ENCODE measurements at places on chromosomes 6 and 20.
A peak's percentile ranks its signal among the peaks of the same experiment; 100 is the strongest.

DNA sequence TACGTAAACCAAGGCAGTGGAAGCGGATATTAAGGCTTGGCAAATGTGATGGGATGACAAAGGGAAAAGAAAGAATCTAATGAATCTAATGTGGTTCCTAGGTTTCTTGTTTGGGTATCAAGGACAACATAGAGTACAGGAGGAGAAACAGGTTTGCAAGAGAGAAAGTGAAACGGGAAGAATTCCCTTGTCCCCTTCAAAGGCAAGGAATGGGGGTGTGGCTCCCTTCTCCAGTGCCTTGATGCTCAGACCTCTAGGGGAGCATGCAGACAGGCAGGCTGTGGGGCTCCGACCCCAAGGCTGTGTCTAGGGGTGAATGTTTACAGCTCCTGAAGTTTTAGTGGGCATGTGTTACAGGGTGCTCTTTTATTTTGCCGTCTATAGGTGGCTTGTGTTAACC, 317.5 kb upstream of the HSF2 start:
- DNase-seq: no peak

DNA sequence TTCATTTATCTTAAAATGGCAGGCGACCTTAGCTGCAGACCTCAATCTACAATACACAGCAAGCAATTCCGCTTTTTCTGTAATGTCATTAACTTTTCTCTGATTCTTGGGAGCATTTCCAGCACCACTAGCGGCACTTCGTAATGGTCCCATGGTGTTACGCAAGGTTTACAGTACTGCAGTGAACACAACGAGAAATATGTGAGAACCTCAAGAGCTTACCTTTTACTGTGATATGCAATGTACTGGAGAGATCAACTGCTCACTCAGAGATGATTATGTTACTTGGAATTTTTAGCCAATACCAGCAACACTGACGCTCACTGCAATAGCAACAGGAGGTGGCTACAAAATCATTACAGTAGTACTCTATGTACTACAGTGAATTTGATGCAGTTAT, 2.8 kb upstream of the CEP43 start:
- peak; percentile 31 for DNase-seq

GRCh38 chr6:138374815-138375214, 2.9 kb upstream of the SMIM28 start:
- DNase-seq: no peak

- DNase-seq: no peak
These were observed 1.6 kb upstream of the DBNDD2 start for GRCh38 chr20:45406260-45407066.

- DNase-seq: no peak
These were observed 619 bp downstream of the RREB1 start for GRCh38 chr6:7108196-7108963.

- DNase-seq: no peak
These were observed 601.2 kb upstream of the ARID1B start for GRCh38 chr6:156175971-156176421.

DNA sequence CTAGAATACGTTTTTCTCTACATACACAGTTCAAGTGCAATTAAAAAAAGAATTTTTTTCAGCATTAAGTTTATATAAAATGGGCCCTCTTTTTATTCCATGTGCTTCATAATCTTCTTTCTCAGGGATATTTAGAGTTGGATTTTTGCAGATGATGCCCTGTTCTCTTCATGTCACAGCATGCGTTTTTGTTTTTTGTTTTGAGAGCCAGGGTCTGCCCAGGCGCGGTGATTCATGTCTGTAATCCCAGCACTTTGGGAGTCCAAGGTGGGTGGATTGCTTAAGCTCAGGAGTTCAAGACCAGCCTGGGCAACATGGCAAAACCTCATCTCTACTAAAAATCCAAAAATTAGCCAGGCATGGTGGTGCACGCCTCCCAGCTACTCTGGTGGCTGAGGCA, 82.9 kb upstream of the PRND start:
- DNase-seq: no peak

DNA sequence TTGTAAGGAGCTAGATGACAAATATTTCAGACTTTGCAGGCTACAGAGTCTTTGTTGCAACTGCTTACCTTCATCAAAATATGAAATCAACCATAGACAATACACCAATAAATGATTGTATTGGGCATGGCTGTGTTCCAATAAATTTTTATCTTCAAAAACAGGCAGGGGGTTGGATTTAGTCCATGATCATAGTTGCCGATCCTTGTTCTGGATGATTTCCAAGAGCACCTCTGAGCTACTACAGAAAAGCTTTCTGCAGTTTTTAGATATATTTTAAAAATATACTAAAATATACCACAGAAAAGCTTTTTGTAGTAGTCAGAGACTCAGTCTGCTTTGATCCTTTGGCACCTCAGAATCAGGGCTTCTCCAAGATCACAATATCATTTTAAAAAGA, 145.0 kb downstream of the HTR1B start:
- no peak for DNase-seq

DNA sequence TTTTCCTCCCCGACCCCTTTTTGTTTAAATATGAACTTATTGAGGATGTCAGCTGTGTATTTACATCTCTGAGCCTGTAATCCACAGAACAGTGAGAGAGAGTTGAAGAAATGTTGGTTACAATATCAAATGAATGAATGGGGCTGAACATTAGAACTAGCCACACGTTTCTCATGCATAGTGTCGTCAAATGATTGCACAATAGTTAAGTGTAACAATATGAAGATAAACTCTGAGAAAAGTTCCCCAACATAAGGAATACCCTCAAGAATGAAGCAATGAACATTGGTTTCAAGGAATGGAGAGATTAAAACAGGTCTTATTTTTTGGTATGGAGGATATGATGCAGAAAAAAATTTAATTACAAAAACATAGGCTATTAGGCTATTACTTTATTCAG, 100.5 kb upstream of the DTNBP1 start:
- no peak for DNase-seq

DNA sequence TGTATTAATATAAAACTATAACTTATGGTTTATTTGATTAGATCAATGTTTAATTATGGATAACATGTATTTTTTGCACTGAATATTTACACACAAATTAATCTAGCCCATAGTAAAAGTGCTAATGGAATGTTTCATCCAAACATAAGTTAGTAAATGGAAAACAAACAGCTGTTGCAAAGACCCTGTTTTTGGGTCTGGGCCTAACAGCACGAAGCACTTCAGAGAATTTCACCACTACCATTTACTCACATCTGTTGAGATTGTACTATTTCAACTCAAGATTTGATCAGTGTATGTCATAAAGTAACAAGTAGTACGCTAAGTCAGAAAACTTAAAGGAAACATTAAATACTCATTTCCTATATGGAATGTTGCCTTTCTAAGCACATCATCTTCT, 359.6 kb downstream of the LAMA2 start:
- DNase-seq: no peak

DNA sequence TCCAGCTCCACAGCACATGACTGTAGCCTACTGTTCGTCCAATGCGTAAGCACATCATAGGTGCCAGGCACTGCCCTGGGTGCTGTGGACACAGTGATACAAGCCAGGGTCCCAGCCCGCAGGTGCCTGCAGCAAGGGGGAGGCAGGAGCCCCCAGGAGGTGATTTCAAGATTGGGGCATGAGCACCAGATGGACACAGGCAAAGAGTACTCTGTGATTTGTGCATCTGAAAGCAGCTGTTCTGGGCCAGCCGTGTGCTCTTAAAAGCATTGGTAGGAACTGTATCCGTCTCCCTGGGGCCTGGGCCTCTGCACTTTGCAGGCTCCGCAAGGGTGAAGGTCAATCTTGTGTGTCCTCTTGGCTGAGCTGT, 149.8 kb downstream of the SYCP2 start:
- DNase-seq: no peak

- DNase-seq: no peak
These were observed 65.4 kb downstream of the FILIP1 start for GRCh38 chr6:75428204-75428603.

DNA sequence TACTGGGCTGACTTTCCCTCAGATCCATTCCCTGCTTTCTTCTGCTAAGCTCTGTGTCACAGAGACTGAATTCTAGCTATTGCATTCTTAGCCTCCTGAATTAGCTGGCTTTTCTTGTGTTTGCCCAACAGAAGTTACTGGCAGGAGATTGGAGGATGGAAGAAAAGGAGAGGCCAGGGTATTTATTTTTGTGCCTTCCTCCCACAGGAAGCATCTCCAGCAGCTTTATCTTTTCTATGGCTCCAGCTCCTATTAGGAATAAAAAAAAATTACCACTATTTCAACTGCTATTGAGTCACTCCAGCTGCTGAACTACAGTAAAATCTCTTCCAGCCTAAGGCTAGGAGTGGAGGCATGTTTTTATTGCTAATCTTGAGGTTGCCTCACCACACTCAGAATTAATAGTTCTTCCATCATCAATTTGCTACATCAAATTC, 492.4 kb downstream of the RFPL4B start:
- no peak for DNase-seq

- peak; percentile 58 for DNase-seq
These were observed 21.2 kb upstream of the ASXL1 start for GRCh38 chr20:32336918-32337347.

DNA sequence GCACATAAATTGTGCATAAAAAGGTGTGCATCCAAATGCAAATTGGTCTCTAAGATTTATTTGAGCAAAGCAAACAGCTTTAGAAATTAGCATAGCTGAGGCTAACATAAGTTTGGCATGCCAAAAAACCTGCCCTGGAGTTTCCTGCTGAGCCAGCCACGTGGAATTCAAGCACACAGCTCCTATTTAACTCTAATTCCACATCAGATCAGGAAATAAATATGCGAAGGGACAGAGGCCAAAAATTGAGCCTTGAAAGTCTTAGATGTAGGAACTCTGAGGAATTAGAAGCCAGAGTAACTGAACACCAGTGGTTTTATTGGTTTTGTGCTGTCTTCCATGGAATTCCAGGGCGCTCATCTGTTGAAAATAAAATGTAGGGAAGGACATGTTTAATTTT, 19.6 kb downstream of the SOBP start:
- DNase-seq: no peak

- no peak for DNase-seq
These were observed 4.0 kb downstream of the SIM1 start for GRCh38 chr6:100460650-100461204.

GRCh38 chr6:150417899-150418826, 49.4 kb downstream of the IYD start:
- DNase-seq: peak; percentile 63

DNA sequence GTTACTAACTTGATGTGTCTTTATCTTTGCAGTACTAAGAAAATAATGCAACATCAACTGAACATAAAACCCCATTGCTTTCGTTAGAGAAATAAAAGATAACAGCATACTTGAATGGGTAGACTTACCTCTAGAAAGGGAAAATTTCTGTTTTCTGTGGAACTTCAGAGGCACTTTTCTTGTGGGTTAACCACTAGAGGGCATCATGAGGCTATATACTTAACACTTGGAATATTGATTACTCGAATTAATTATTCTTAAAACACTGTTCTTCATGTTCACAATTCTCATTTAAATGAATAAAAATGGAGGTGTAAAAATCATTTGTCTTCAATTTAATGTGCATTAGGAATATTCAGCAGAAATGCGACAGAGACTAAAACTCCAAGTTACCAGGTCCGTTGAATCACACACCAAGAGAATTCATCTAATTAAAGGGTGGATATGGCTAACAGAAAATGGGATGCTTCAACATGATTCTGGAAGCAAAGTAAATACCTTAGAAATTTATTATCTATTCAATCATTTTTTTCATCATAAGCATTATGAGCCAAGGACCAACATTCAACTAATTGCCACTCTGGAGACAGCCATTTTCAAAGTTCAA, 330.8 kb upstream of the PREP start:
- DNase-seq: peak; percentile 48

DNA sequence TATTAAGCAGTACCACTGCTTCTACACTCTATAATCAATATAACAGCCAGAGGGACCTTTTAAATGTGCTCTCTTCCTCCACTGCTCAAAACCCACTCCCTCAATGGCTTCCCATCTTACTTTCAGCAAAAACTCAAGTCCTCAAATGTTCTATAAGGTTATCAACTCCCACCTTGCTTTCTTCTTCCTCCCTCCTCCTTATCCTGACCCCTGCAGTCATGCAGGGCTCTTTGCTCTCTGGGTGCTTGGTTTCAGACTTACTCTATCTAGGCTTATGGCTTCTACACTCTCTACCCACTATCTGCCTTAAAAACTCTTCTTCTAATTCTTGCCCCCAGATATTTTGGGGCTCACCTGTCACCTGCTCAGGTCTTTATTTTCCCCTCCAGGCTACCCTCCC, 5.3 kb downstream of the ARHGAP18 start:
- DNase-seq: no peak

DNA sequence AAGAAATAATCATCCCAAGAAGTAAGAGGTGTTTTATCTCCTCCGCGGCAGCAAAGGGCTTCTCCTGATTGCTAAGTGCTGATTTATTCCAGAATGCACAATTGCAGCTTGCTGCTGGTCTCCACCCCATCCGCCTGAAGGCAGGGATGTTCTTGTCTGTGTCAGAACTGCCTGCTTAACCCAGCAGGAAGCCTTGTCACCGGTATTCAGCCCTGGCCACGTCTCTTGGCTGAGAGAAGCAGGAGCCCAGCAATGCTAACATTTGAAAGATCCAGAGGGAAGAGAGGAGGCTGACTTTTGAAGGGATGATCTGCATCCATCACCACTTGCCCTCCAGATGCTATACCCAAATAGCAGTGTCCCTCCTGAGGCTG, 4.2 kb downstream of the SCML4 start:
- DNase-seq: no peak

GRCh38 chr20:23086056-23086566, at the start of gene CD93:
Gene CD93 (minus strand): TSS chr20:23086324. CDS start chr20:23086192, 132 bp downstream.
- peak; percentile 94 for DNase-seq

- no peak for DNase-seq
These were observed 80.7 kb upstream of the EEF1E1 start for GRCh38 chr6:8182902-8183665.

DNA sequence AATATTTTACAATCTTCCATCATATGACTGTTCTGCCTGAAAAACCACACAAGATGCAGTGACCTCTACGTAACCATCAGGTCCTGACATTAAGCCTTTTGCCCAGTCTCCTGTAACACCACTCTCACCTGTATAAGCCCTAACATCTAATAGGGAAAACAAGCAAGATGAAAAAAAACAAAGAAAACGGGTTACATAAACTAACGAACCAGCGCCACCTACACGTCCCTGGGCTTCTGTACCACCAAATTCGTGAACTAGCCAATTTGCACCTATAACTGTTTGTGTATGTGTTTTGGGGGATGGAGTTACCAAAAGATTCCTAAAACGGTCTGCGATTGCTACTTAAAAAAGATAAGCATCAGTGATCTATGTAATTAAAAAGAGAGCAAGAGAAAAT, 70.2 kb downstream of the BLOC1S5 start:
- no peak for DNase-seq
